Muscle of leg (tissue), 16 donors: ENCODE measurements at places on chromosomes 4 and X. TPM values are rescaled to one million over a fixed set of nuclear protein-coding genes. Genes with fewer than 3 reads are reported as not detected.

The NPY2R gene
- polyA plus RNA-seq: not detected

The CT45A5 gene
- polyA plus RNA-seq: not detected

The CENPVL1 gene
- not detected for polyA plus RNA-seq

The FAM9B gene
- 0.05 TPM for polyA plus RNA-seq

The GPR173 gene
- polyA plus RNA-seq: 9.9 TPM

The ABHD18 gene
- polyA plus RNA-seq: 11.8 TPM

The RADX gene
- 3.4 TPM for polyA plus RNA-seq

The NFXL1 gene
- polyA plus RNA-seq: 7.3 TPM

The UBE2K gene
- polyA plus RNA-seq: 68.3 TPM

The RPA4 gene
- not detected for polyA plus RNA-seq

The BEX3 gene
- polyA plus RNA-seq: 197 TPM

The GPR82 gene
- 0.07 TPM for polyA plus RNA-seq

The STPG2 gene
- 0.08 TPM for polyA plus RNA-seq

The GABRB1 gene
- not detected for polyA plus RNA-seq

The ZNF280C gene
- polyA plus RNA-seq: 6.5 TPM

The SERTM2 gene
- 0.59 TPM for polyA plus RNA-seq

The FSTL5 gene
- 12.2 TPM for polyA plus RNA-seq

The CYLC1 gene
- not detected for polyA plus RNA-seq

The ZAR1 gene
- polyA plus RNA-seq: not detected

The TGIF2LX gene
- polyA plus RNA-seq: not detected

The SHISA3 gene
- 6.3 TPM for polyA plus RNA-seq

The INTS6L gene
- 8.1 TPM for polyA plus RNA-seq

The NSUN7 gene
- polyA plus RNA-seq: 1.4 TPM

The MAGEB2 gene
- polyA plus RNA-seq: not detected

The CSAG2 gene
- polyA plus RNA-seq: not detected

The DEFB131A gene
- not detected for polyA plus RNA-seq

The ARR3 gene
- 0.61 TPM for polyA plus RNA-seq
